ENCODE measurements at places on chromosomes 12 and 14.

DNA sequence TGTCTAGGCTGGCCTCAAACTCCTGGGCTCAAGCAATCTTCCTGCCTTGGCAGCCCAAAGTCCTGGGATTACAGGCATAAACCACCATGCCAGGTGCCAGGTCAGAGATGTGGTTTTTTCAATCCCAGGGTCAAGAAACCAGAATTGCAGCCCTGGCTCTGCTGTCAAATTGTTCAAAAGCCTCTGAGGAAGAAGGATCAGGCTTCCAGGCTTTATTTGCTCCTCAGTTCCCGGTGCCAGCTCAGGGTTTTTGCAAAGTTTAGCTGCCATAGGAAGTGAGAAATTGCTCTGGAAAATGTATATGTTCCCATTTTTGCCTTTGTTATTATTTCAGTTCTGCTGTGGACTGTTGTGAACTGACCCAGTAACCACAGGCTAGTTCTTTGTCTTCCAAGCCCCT is 28.7 kb downstream of the WNT5B start:
- no peaks in the 10 kb centered on the region for H3K36me3 ChIP-seq
- no peak overlapping the region for H3K4me3 ChIP-seq
- DNase-seq, result no peak
- H3K27ac ChIP-seq, result no peak overlapping the region
- H3K4me1 ChIP-seq, result no peaks in the 10 kb centered on the region
- no peaks in the 10 kb centered on the region for H3K27me3 ChIP-seq

DNA sequence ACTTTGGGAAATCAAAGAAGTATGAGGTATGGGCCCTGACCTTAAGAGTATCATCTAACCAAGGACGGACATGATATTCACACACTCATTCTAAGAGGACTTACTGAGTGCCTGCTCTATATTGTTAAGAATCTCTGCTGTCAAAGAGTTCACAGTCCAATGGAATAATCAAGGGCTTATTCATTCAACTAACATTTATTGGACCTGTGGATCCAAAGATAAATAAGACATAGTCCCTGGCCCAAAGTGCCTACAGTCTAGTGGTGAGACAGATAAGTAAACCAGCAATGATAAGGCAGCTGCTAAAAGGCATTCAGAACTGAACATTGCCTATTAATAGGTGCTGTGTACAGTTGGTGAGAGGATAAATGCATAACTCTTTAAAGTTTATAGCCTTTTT is 11.0 kb downstream of the WDR20 start:
- no peak overlapping the region for H3K4me3 ChIP-seq
- H3K27ac ChIP-seq, result no peak overlapping the region
- peaks cover 10% of the 10 kb centered on the region for H3K36me3 ChIP-seq
- no peaks in the 10 kb centered on the region for H3K27me3 ChIP-seq
- no peak for DNase-seq

DNA sequence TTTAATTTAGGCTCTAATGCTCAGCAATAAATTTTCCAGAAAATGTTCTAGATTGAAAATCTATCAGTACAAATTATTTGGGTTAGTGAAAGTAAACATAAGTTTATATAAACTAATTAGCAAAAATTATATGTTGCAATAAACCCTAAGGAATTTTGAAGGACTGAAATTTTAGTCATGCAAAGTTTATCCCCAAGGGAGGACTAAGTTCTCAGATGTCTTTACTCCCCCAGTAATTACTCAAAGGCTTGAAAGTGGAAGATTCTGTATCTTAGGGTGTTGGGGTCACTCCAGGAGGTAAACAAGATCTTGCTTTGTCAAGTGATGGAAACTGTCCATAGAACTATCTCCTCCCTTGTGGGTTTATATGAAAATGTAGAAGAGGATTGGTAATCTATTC is 183.7 kb downstream of the AKAP6 start:
- H3K4me3 ChIP-seq, result no peak overlapping the region
- no peak overlapping the region for H3K27ac ChIP-seq
- peaks cover 6% of the 10 kb centered on the region for H3K27me3 ChIP-seq
- H3K36me3 ChIP-seq, result no peaks in the 10 kb centered on the region
- peaks cover 9% of the 10 kb centered on the region for H3K4me1 ChIP-seq

GRCh38 chr14:77794357-77794756 is 5.6 kb upstream of the ADCK1 start:
- H3K4me1 ChIP-seq, result no peaks in the 10 kb centered on the region
- H3K27ac ChIP-seq, result no peak overlapping the region
- DNase-seq, result no peak
- no peaks in the 10 kb centered on the region for H3K27me3 ChIP-seq

GRCh38 chr12:57319678-57320469 is 68.9 kb upstream of the STAC3 start:
- peaks cover 5% of the 10 kb centered on the region for H3K4me1 ChIP-seq
- H3K27ac ChIP-seq, result peak overlapping the region; percentile 40
- H3K27me3 ChIP-seq, result no peaks in the 10 kb centered on the region
- no peak overlapping the region for H3K4me3 ChIP-seq

DNA sequence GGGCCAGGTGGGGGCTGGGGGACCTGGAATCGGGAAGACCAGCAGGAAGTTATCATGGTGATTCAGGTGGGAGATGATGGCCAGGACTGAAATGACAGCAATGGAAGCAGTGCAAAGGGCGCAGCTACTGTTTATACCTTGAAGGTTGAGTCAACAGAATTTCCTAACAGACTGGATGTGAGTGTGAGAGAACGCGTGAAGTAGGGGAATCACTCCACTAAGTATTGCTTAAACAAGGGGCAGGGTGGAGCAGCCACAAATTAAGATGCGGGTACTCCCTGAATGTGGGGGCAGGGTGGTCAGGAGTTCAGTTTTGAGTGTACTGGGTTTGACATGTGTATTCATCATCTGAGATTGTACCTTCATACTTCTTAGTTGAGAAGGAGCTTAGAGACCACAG is 45.1 kb downstream of the MYF5 start:
- DNase-seq, result no peak
- no peaks in the 10 kb centered on the region for H3K27me3 ChIP-seq
- H3K36me3 ChIP-seq, result no peaks in the 10 kb centered on the region
- H3K27ac ChIP-seq, result no peak overlapping the region
